Breast epithelium (tissue), 4 donors: ENCODE measurements at places on chromosomes 12 and 14. TPM values are rescaled to one million over a fixed set of nuclear protein-coding genes. Genes with fewer than 3 reads are reported as not detected.

DNA sequence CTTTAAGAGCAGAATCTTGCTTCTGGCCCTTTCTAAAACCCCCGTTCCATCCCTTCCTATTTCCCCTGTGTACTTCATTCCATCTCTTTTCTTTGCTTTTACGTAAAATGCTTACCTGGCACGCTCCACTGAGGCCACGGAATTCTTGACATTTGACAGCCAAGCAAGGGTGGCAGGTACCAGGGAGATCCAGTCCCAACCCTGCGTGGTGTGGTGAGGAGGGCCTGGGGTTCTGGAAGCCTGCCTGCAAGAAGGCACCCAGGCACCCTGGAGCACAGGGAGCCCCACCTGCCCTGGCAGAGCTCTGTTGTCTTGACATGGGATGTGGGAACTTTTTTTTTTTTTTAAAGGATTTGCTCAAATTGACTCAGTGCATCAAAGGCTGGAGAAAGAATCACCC, 48.6 kb downstream of the ITPK1 start:
- no peak for DNase-seq

The COX8C gene
- not detected for total RNA-seq

GRCh38 chr12:72889791-72890190, 617.6 kb downstream of the TRHDE start:
- no peak for DNase-seq

DNA sequence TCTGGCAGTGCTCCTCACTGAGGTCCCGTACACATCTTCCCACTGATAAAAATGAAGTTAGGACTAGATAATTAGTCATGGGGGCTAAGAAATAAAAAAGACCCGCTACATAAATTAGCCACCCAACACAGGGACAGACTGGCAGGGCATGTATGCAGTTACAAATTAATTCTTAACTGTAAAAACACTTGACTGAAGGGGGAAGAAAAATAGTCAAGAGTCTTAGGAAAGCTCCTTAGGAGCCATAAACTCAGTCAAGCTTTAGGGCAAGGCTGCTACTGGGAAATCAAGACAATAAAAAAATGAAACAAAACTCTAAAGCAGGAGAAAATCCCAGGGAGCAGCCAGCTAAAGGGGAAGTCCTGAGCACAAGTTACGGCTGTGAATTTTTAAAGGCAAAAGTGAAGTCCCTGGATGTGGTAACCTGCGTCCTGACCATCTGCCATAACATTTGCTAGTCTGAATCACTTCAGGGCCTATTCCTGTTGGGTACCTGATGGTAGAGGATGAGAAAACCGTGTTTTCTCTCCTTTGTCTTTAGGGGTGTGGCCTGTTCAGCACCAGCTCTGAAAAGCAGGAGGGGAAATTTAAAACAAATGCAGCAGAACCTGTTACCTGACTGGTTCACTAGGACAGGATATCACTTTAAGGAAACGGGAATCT, 7.5 kb upstream of the NPFF start:
- no peak for DNase-seq

DNA sequence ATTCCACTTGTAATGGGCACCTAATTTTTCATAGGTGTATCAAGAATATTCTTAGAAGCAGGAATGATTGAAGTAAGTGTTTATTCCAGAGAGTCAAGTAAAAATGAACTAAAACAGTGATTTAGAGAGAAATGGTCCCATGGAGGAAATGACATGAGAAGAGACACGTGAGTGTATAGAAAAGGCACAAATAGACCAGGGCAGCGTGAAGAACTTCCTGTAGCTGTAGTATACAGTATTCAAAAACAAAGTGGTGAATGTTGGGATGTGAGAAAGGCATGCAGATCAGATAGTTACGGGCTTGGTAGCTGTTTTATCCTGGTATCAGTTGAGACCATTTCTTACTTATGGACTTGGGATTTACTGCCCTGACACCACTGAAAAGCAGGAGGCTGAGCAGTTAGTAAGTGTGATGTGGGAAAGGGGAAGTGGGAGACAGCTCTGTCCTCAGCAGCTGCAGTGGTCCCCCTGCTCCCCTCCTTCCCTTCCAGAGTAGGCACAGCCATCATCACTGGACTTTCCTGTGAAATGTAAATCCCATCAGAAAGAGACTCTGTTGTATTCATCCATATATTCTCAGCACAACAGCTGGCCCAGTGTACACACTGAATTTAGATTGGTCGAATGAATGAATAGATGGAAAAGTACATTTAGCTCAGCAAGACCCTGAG, 16.8 kb upstream of the TESPA1 start:
- DNase-seq = no peak

DNA sequence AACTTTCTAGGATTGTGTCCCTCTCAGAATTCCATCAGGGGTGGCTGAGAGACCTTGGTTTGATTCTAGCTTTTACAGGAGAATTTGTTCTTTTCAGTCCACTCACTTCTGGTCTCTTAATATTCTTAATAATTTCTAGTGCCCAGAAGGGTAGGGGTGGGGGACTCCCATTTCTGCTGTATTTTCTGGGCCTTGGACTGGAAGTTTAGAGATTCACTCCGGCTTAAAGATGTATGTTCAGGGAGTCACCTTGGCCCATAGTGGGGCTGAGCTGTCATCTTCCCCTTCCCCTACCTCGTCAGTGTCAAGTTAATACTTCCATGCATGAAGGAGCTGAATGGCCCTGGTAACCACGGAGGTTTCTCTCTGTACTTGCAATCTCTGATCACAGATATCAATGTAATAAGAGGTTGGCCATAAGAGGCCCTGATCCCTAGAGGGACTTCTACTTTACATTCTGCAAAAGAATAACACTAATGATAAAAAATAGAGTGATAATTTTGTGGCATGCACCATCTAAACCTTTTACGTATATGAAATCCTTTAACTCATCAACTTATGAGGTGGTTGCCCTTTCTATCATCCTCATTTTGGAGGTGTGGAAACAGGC, 6.7 kb downstream of the KRT81 start:
- no peak for DNase-seq

The TECPR2 gene
- total RNA-seq = 19.8 TPM

DNA sequence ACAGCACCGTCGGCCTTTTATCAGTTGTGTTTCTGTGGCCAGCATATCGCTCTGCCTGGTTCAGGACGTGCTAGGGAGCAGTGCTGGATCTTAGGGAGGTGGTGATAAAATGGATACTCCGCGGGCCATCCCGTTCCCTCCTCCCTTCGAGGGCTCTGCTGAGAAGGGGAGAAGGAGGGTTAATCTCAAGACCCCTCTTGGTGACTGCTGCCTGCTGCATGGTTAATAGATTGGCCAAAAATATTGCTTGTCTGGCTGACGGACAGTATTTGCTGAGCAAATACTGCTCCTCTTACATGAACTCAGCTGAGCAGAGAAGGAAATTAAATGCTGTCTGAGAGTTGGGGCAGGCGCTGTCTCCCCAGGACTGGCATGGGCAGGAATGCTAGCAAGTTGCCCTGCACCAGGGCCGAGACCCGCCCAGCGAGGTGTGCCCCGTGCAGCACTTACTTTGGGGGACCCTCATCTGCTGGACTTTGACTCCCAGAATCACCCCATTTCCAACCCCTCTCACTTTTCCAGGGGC, 1.2 kb downstream of the FBRSL1 start:
- DNase-seq = no peak

- DNase-seq = no peak
Observed at GRCh38 chr14:69190191-69190590, 1.1 kb upstream of the EXD2 start.

DNA sequence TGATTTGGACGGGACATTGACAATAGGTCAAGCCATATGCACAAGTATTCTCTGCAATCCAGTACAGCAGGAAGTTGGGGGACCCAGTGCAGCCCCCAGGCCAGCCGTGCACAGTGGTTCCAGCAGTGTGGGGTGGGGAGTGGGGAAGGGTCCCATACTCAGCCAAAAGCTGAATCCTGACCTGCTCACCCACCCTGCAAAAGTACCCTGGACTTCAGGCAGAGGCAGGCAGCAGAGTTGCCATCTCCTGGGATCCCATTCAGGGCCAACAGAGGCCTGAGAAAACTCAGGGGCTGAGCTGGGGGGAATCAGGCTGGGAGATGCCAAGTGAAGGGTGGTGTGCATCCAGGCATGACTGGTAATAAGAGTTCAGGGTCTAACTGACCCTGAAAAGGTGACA, 83.9 kb downstream of the ALG10 start:
- no peak for DNase-seq

- no peak for DNase-seq
Observed at GRCh38 chr12:107131832-107132616, 38.7 kb upstream of the CRY1 start.

The FOXG1 gene
- total RNA-seq = not detected

DNA sequence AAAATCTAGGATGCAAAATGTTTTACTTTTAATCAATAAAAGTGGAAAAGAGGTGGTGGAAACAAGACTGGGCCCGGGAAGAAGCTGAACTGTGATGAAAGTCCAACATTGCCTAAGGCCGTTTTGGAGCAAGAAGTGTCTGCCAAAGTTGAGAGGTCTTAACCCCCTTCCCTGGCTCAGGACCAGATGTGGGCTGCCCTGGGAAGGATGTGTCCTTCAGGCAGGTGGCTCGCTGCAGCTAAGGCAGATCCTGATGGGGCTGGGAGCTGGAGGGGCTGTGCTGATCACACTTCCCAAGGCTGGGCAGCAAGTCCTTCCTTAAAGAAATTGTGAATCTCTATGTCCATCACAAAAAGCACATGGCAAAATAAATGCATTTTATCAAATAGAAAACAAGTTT, 581.6 kb downstream of the GALC start:
- no peak for DNase-seq

- peak; percentile 15 for DNase-seq
Observed at GRCh38 chr14:68782091-68782981, 10.5 kb downstream of the ZFP36L1 start.

The KRT77 gene
- not detected for total RNA-seq

GRCh38 chr12:13119826-13120225, 16.4 kb upstream of the GSG1 start:
- no peak for DNase-seq

- no peak for DNase-seq
Observed at GRCh38 chr14:32596390-32596789, 267.3 kb downstream of the AKAP6 start.

DNA sequence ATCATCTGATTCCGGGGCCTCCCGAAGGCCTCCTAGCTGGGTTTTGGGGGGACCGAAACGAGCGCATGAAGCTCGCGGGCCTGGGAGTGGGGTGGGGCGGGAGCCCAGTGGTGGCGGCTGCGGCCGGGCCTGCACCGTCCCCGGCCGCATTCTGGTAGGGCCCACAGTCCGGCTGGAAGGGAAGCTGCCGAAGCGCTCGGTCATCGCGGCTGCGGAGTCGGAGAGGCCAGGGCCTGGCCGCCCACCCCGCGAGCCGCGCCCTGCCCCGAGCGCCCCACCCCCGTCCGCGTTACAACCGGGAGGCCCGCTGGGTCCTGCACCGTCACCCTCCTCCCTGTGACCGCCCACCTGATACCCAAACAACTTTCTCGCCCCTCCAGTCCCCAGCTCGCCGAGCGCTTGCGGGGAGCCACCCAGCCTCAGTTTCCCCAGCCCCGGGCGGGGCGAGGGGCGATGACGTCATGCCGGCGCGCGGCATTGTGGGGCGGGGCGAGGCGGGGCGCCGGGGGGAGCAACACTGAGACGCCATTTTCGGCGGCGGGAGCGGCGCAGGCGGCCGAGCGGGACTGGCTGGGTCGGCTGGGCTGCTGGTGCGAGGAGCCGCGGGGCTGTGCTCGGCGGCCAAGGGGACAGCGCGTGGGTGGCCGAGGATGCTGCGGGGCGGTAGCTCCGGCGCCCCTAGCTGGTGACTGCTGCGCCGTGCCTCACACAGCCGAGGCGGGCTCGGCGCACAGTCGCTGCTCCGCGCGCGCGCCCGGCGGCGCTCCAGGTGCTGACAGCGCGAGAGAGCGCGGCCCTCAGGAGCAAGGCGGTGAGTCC, at the start of gene KLC1:
Gene KLC1 (plus strand): TSS at position 528 of the 819 bp plus-strand sequence. CDS start 25,354 bp downstream, outside the sequence.
- peak; percentile 85 for DNase-seq

The SERPINA9 gene
- total RNA-seq = not detected

DNA sequence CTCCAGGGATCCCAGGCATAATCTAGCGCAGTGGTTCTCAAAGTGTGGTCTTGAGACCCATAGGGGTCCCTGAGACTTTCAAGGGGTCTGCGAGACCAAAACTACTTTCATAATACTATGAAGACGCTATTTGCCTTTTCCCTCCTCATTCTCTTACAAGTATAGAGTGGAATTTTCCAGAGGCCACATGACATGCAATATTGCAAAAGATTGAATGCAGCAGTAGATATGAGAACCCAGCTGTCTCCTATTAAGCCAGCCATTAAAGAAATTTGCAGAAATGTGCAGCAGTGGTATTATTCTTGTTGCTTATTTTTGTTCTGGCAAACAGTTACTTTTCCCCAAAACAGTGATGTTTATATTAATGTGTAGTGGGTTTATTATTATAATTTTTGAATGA, 62.8 kb downstream of the VWF start:
- no peak for DNase-seq

DNA sequence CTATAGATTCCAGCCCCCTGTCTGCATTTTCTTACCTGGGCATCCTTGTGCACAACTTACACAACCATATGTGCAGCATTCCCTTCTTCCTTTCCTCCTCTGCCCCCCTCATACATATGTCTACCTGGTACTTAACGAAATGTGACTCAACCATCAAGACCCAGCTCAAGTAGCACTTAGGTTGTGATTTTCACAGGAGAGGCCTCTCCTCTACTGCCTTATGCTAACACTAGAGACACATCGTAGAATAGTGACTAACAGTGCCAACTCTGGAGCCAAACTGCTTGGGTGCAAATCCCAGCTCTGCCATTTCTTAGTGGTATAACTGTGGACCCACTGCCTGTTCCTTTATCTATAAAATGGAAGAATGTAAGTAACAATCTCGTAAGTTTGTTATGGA, 24.1 kb upstream of the PLEKHA5 start:
- no peak for DNase-seq

DNA sequence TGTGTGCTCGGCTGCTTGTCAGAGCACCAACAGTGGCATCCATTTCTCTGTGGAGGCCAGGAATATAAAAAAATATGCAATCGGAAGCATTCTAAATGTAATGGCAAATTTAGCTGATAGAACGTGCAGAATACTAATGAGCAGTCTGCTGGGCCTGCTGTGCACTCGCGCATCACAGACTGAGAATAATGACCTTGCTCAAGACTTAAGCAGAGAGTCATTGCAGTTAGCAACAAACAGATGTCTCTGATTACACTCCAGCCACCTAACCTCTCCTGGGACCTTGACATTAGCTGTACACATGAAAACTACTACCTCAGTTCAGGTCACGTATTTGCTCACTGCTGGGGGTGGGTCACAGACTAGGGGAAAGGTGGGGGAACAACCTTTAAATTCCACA, 269.2 kb upstream of the DAAM1 start:
- no peak for DNase-seq

GRCh38 chr12:11615481-11615880, 34.0 kb upstream of the ETV6 start:
- DNase-seq = no peak

The RNASE4 gene
- 367 TPM for total RNA-seq

GRCh38 chr14:90828642-90829487, 12.6 kb upstream of the TTC7B start:
- no peak for DNase-seq

The DIO3 gene
- total RNA-seq = 1.3 TPM

The IQSEC3 gene
- total RNA-seq = 0.64 TPM

GRCh38 chr12:101592921-101593320, 1.9 kb upstream of the MYBPC1 start:
- no peak for DNase-seq

The CMA1 gene
- total RNA-seq = 0.66 TPM

GRCh38 chr14:71138448-71139293, 231.4 kb downstream of the PCNX1 start:
- DNase-seq = no peak

- no peak for DNase-seq
Observed at GRCh38 chr12:124605150-124605882, 37.9 kb upstream of the NCOR2 start.
